CD8-positive, alpha-beta memory T cell (primary cell): ENCODE measurements at places on chromosomes 4 and X. TPM values are rescaled to one million over a fixed set of nuclear protein-coding genes. Genes with fewer than 3 reads are reported as not detected.
A peak's percentile ranks its signal among the peaks of the same experiment; 100 is the strongest.

DNA sequence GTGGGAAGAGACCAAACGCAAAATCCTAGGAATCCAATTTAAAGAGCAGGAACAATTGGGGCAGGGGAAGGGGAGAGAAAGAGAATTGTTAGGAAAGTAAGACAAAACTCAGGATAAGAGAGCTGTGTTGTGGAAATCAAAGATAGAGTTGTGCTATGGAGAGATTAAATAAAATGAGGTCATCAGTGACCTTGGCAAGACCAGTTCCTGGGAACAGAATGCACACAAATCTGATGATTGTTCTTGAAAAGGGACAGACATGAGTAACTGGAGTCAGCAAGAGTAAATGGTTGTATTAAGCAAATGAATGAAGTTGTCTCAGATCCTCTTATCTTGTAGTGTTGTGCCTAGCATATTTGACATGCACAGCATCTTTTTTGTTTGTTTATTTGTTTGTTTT lies 267.4 kb downstream of the IL1RAPL1 start:
- H3K27me3 ChIP-seq: no peaks in the 10 kb centered on the region
- no peak overlapping the region for H3K4me3 ChIP-seq
- no peaks in the 10 kb centered on the region for H3K4me1 ChIP-seq
- no peak overlapping the region for H3K27ac ChIP-seq
- DNase-seq: no peak

- H3K27me3 ChIP-seq: no peaks in the 10 kb centered on the region
- no peak for DNase-seq
- H3K36me3 ChIP-seq: no peaks in the 10 kb centered on the region
- no peak overlapping the region for H3K27ac ChIP-seq
These were observed 892 bp downstream of the IL1RAPL2 start for GRCh38 chrX:104566681-104567501.

- H3K4me3 ChIP-seq: no peak overlapping the region
- no peak for DNase-seq
- no peak overlapping the region for H3K27ac ChIP-seq
- H3K27me3 ChIP-seq: no peaks in the 10 kb centered on the region
These were observed 47.2 kb downstream of the GYG2 start for GRCh38 chrX:2875798-2876399.

Gene CYTL1
- total RNA-seq: not detected

DNA sequence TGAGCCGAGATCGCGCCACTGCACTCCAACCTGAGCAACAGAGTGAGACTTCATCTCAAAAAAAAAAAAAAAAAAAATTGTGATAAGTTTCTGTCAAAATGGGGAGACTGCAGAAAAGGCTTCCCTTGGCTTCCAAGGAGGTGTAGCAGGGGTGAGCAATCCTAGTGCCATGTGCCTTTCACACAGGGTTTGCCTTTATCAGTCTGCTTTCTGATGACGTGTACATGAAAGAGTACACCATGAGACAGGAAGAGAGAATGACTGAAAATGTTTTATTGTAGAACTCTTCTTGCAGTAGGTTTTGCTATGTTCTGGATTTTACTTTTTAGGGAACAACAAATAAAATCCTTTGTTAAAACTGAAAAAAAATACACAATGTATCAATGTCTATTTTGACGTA lies 23.4 kb upstream of the ZFP42 start:
- DNase-seq: no peak
- H3K27ac ChIP-seq: no peak overlapping the region
- H3K4me3 ChIP-seq: no peak overlapping the region
- no peaks in the 10 kb centered on the region for H3K36me3 ChIP-seq
- H3K4me1 ChIP-seq: no peaks in the 10 kb centered on the region
- no peaks in the 10 kb centered on the region for H3K27me3 ChIP-seq

Gene SMIM10
- total RNA-seq: 1.3 TPM

DNA sequence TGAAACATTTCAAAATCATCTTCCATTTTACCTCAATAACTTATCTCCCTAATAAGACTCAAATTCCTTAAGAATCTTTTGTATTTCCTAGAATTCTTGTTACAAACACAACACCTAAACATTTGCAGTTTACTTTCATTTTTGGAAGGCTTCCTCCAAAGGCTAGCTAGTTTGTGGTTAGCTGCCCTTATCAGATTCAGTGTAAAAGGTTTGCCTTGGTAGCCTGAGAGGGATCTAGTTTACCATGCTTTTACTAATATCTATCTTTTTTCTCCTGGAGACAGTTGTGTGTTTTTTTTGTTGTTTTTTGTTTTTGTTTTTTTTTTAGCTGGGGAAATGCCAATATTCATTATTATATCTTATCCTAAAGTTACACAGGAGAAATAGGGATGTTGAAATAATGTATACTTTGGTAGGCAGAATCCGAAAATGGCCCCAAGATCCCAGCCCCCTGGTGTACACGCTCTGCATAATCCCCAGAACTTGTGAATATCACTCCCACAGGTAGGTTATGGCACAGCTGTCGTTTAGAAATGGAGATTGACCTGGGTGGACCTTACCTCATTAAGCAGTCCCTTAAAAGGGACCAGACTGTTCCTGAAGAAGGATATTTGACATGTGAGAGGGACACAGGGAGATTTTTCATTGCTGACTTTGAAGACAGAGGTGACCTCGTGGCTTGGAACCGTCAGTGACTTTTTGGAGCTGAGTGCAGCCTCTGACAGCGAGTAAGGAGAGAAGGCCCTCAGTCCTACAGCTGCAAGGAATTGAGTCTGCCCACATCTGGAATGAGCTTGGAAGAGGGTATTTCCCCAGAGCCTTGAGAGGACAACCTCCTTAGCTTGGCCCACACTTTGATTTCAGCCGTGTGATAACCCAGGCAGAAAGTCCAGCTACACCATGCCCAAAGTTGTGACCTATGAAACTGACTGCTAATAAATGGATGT lies 33.4 kb downstream of the SEPTIN11 start:
- DNase-seq: no peak
- no peak overlapping the region for H3K4me3 ChIP-seq
- peaks cover 53% of the 10 kb centered on the region for H3K4me1 ChIP-seq
- H3K36me3 ChIP-seq: no peaks in the 10 kb centered on the region

- no peak overlapping the region for H3K27ac ChIP-seq
- H3K4me3 ChIP-seq: peak overlapping the region; percentile 19
- H3K27me3 ChIP-seq: no peaks in the 10 kb centered on the region
- DNase-seq: no peak
These were observed 142.3 kb downstream of the SH3KBP1 start for GRCh38 chrX:19745077-19745476.

GRCh38 chrX:45847961-45848360 lies 647.3 kb upstream of the DIPK2B start:
- H3K27me3 ChIP-seq: no peaks in the 10 kb centered on the region
- H3K27ac ChIP-seq: no peak overlapping the region
- no peaks in the 10 kb centered on the region for H3K4me1 ChIP-seq
- H3K36me3 ChIP-seq: no peaks in the 10 kb centered on the region
- DNase-seq: no peak
- H3K4me3 ChIP-seq: no peak overlapping the region

Gene RNF150
- total RNA-seq: not detected

DNA sequence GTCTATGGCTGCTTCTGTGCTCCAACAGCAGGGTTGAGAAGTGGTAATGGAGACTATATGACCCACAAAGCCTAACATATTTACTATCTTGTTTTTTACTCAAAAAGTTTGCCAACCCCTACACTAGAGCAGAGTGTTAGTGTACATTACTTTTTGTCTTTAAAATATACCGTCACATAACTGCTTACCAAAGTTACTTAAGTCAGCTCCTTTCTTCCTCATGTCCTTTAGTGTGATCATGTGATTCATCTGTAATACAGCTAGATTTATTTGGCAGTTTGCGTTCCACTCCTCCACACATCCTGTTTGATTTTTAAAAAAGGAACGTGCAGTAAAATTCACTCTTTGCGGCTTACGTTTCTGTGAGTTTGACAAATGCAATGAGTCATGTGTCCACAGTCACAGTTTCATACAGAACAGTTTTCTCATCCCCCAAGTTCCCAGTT lies 162.4 kb upstream of the GPRIN3 start:
- peak; percentile 17 for DNase-seq
- no peak overlapping the region for H3K27ac ChIP-seq
- H3K4me1 ChIP-seq: peaks cover 17% of the 10 kb centered on the region
- no peak overlapping the region for H3K4me3 ChIP-seq
- no peaks in the 10 kb centered on the region for H3K27me3 ChIP-seq

Gene SSX4
- total RNA-seq: not detected

DNA sequence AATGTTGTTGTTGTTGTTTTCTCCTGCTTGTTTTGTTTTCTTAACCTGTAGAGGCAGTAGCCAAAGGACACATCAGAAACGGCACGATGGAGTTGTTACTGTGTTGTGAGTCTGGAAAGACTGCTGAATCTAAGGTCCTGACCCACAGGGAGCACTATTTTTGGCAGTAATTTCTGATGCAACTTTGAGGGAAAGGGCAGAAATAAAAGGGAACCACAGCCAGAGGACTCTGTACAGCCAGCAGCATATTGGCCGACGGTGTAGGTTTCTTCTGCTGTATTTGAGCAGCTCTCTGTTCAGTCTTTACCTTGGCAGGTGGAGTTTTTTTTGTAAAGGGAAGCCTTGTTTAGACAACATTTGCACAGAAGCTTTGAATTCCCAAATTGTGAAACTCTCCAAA lies 203.0 kb upstream of the GPR101 start:
- H3K27ac ChIP-seq: no peak overlapping the region
- H3K4me1 ChIP-seq: peaks cover 26% of the 10 kb centered on the region
- DNase-seq: no peak
- no peaks in the 10 kb centered on the region for H3K36me3 ChIP-seq

GRCh38 chr4:102230194-102230593 lies 115.1 kb downstream of the SLC39A8 start:
- H3K27me3 ChIP-seq: no peaks in the 10 kb centered on the region
- no peaks in the 10 kb centered on the region for H3K36me3 ChIP-seq

Gene ITM2A
- total RNA-seq: 107 TPM

DNA sequence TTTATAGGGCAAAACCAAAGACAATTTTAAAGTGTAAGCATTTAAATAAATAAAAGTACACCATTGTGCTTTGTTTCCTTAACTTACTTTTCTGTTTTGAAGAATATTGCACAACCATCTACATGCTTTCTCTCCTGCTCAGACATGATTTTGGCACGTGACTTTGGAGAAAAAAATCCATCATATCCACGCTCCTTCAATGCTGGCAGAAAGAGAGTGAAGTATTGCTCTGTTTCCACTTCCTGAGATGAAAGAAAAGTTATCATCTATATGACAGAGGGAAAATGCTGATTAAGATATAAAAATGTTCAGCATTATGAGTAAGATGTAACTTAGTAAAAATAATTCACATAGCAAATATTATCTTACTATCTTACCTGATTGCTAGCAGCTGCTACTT lies 77.1 kb downstream of the CNOT6L start:
- peaks cover 47% of the 10 kb centered on the region for H3K36me3 ChIP-seq
- DNase-seq: no peak
- H3K27ac ChIP-seq: no peak overlapping the region

- no peak for DNase-seq
- H3K27me3 ChIP-seq: no peaks in the 10 kb centered on the region
- no peaks in the 10 kb centered on the region for H3K4me1 ChIP-seq
- no peak overlapping the region for H3K27ac ChIP-seq
- H3K36me3 ChIP-seq: no peaks in the 10 kb centered on the region
- no peak overlapping the region for H3K4me3 ChIP-seq
These were observed 66.2 kb downstream of the MAGEA1 start for GRCh38 chrX:153245288-153245731.

- no peak for DNase-seq
- H3K4me1 ChIP-seq: no peaks in the 10 kb centered on the region
- no peaks in the 10 kb centered on the region for H3K27me3 ChIP-seq
- H3K36me3 ChIP-seq: no peaks in the 10 kb centered on the region
- no peak overlapping the region for H3K4me3 ChIP-seq
These were observed 858.4 kb upstream of the POU3F4 start for GRCh38 chrX:82649645-82650044.

Gene MAGEA9B
- not detected for total RNA-seq

- no peak overlapping the region for H3K4me3 ChIP-seq
- no peaks in the 10 kb centered on the region for H3K36me3 ChIP-seq
- H3K27ac ChIP-seq: no peak overlapping the region
- no peak for DNase-seq
- H3K27me3 ChIP-seq: no peaks in the 10 kb centered on the region
These were observed 43.6 kb upstream of the TBC1D9 start for GRCh38 chr4:140799686-140800225.

Gene FOXO4
- total RNA-seq: 13.8 TPM

- H3K4me3 ChIP-seq: peak within 1 kb of the TSS; percentile 93
- peaks cover 9% of the 10 kb centered on the region for H3K4me1 ChIP-seq
- DNase-seq: peak; percentile 88
- no peaks in the 10 kb centered on the region for H3K36me3 ChIP-seq
These were observed at the start of the genes NDUFA1 and RNF113A for GRCh38 chrX:119871599-119872395. Gene NDUFA1, plus strand, starts transcription at chrX:119871832. Its CDS starts 80 bp downstream, at chrX:119871912. Gene RNF113A, minus strand, starts transcription at chrX:119871733. Its CDS starts 120 bp downstream, at chrX:119871613.

Gene DMRTC1B
- total RNA-seq: not detected

- no peaks in the 10 kb centered on the region for H3K36me3 ChIP-seq
- H3K27ac ChIP-seq: no peak overlapping the region
- no peak overlapping the region for H3K4me3 ChIP-seq
- no peaks in the 10 kb centered on the region for H3K27me3 ChIP-seq
- no peak for DNase-seq
These were observed 164.3 kb downstream of the GABRB1 start for GRCh38 chr4:47195706-47196105.

Gene SSX4B
- not detected for total RNA-seq

DNA sequence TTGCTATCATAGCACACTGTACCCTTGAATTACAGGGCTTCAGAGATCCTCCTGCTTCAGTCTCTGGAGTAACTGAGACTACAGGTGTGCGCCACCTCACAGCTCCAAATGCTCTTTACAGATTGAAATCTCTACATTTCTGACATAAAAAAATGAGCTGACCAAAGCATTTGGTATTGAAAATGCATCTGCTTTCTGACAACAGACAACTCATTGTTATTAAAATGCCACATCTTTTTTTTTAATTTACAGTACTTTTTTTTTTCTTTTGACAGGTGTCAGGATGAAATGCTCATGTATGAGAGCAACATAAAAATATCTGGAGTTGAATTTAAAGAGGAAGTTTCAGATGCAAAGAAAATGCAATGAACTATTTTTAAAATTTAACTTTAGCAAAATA lies 764.5 kb downstream of the TRAM1L1 start:
- H3K27ac ChIP-seq: no peak overlapping the region
- no peaks in the 10 kb centered on the region for H3K36me3 ChIP-seq
- H3K4me1 ChIP-seq: no peaks in the 10 kb centered on the region
- H3K4me3 ChIP-seq: no peak overlapping the region

Gene SERPINA7
- not detected for total RNA-seq

DNA sequence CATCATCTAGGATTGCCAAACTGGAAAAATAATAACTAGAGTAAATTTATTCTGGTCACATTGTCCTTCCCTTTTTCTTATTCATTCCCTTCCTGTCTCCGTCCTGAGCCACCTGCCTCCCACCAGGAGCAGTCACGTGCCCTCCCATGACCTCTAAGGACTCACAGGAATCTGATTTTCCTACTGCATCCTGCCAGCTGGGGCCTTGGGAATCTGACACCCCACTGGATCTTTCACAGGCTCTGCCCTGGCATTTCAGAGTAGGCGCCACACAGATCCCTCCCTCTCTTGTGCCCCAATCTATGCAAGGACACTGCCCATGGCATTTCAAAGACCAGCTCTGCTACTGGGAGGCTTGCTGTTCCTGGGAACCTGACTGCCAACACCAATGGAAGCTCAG lies 520.5 kb downstream of the PPARGC1A start:
- no peak overlapping the region for H3K4me3 ChIP-seq
- no peaks in the 10 kb centered on the region for H3K36me3 ChIP-seq
- no peaks in the 10 kb centered on the region for H3K4me1 ChIP-seq
- no peaks in the 10 kb centered on the region for H3K27me3 ChIP-seq
- no peak overlapping the region for H3K27ac ChIP-seq
